ENCODE measurements at places on chromosomes 11 and 22.

- DNase-seq: no peak
Observed at GRCh38 chr11:1485504-1485885, 1.1 kb downstream of the MOB2 start.

DNA sequence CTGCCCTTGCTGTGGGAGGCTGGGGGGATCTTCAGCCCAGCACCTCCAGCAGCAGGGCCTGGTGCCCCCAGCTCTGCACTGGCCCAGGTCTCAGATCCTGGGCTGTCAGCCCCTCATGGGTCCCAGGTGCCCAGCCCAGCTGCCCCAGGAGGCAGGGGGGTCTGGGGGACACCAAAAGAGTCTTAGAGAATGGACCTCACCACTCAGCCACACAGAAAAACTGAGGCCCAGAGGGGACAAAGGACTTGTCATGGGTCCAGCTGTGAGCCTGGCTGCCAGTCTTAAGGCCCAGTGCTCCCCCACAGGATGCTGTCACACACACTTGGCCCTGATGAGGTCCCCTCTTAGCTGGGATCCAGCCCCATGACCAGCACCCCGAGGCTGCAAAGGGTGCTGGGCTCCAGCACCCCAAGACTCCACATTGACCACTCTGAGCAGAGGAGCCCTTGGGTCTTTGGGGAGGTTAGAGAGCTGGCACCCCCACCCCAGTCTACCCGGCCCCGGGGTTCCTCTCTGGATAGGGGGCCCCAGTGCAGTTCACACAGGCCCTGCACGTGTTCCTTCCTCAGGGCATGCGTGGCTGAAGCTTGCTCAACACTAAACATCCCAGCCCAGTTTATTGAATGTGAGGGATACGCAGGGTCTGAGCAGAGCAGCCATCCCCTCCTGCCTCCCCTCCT lies 54.4 kb downstream of the IGLL5 start:
- DNase-seq: no peak

GRCh38 chr11:116958246-116958645 lies 120.8 kb upstream of the APOA1 start:
- no peak for DNase-seq

- no peak for DNase-seq
Observed at GRCh38 chr11:74710281-74710938, 20.8 kb downstream of the CHRDL2 start.

GRCh38 chr11:21921151-21921550 lies 271.7 kb upstream of the ANO5 start:
- DNase-seq: no peak

DNA sequence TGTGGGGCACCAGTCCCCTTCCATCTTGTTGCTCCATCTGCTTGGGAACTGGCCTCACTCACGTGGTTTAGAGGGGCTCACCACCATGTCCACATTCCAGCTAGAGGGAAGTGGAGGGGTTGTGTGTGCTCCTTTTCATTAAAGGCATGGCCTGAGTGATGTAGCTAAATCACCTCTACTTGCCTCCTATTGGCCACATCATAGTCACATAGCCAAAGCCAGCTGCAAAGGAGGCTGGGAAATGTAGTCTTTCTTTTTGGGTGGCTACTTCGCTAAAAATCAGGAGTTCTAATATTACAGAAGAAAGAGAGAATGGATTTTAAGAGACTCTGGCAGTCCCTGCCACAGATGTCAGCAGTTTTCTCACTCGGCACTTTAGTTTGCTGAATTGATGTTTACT lies 63.0 kb upstream of the ALX4 start:
- no peak for DNase-seq

GRCh38 chr11:111939836-111940604 lies 2.9 kb downstream of the DIXDC1 start:
- DNase-seq: no peak

DNA sequence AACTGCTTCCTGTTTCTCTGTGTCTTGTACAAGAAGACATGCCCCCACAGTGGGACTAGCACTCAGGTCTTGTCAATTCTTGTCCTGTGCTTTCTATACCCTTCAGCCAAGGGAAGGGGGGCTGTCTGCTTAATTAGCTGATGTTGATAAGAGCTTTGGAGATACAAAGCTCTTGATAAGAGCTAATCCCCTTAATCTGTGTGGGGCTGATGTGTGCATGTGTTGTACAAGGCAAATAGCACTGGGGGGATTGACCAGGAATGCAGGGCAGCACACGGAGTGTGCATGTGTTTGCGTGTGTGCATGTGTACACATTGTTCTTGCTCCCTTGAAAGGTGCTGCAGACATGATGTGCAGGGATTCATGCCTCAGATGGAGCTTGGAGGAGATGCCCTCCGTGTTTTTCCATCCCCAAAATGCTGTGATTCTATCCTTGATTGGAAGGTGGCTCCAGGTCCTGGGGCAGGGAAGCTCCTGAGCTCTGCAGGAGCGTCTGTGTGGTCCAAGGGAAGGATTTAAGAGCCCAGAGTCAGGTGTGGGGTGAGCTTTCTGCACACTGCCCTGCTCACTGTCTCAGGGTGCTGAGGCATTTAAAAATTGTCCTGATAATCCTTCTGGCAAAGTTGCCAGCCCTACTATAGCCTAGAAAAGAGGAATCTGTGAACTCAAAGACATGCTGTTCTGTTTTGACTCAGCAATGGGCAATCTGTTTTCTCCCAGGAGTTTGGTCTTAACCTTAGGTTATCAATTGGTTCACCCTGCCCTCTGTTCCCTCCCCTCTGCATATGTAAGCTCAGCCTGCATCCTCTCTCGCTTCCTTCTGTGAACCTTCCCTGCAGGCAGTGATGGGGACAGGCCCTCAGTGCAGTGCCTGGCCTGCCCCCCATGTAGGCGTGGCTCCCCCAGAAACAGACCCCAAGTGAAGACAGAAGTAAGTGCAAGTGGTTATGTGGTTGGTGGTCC lies 102.0 kb downstream of the GRIK4 start:
- DNase-seq: no peak

- DNase-seq: no peak
Observed at GRCh38 chr11:6321961-6322362, 1.7 kb upstream of the CAVIN3 start.

- DNase-seq: no peak
Observed at GRCh38 chr11:83035070-83035854, 36.4 kb downstream of the RAB30 start.
